ENCODE measurements at places on chromosomes 1 and 21. TPM values are rescaled to one million over a fixed set of nuclear protein-coding genes. Genes with fewer than 3 reads are reported as not detected.

Gene DIRAS3
- 3.0 TPM for total RNA-seq

Gene C8B
- total RNA-seq = not detected

Gene OXCT2
- total RNA-seq = 0.90 TPM

Gene STUM
- total RNA-seq = 2.5 TPM

Gene RRAGC
- total RNA-seq = 29.2 TPM

Gene RNF220
- total RNA-seq = 17.3 TPM

Gene ZNHIT6
- total RNA-seq = 30.3 TPM

Gene PLEKHA6
- 15.1 TPM for total RNA-seq

Gene PGBD5
- 2.5 TPM for total RNA-seq

Gene TNFRSF14
- total RNA-seq = 19.2 TPM

Gene C1QA
- 41.5 TPM for total RNA-seq

Gene SPRR5
- total RNA-seq = not detected

Gene RXFP4
- not detected for total RNA-seq

Gene NBPF20
- 4.4 TPM for total RNA-seq

Gene DNAJC6
- total RNA-seq = 5.6 TPM

Gene GSTM3
- total RNA-seq = 67.5 TPM

Gene TNFSF4
- total RNA-seq = 2.6 TPM

Gene NBPF6
- total RNA-seq = not detected

Gene AKR1A1
- total RNA-seq = 76.1 TPM

Gene TEDDM1
- total RNA-seq = not detected

Gene GPN2
- total RNA-seq = 11.4 TPM

Gene DIO1
- total RNA-seq = not detected

Gene CD48
- 7.0 TPM for total RNA-seq

Gene SLC22A15
- 6.6 TPM for total RNA-seq
